ENCODE measurements at places on chromosomes 6 and 20.
A peak's percentile ranks its signal among the peaks of the same experiment; 100 is the strongest.

- DNase-seq, result no peak
Measured at GRCh38 chr20:44739942-44740341, 5.7 kb upstream of the KCNK15 start.

DNA sequence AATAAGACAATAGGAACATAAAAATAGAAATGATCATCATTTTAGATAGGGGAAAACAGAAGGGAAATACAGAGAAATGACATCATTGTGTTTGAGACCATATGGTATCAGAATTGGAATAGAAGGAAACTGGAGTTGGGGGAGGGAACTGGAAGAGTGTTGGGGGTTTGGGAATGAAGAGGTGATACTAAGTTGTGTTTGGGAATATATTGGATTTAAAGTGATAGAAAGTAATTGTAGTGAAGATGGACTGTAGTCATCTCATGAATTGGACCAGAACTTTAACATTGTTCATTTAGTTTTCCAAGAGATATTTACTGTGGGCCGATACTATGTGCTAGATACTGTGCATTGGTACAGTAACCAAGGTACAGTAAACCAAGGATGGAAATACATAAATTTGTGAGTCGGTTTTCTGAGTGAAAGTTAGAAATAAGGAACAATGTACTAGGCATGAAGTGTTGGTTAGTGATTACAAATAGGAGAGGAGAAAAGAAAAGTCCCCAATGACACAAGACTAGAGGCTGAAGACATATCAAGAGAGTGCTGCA lies 32.3 kb downstream of the KCNQ5 start:
- DNase-seq, result no peak

- DNase-seq, result no peak
Measured at GRCh38 chr6:43712579-43712978, 25.0 kb upstream of the MRPS18A start.

- DNase-seq, result no peak
Measured at GRCh38 chr20:51574248-51575033, 31.9 kb upstream of the NFATC2 start.

- no peak for DNase-seq
Measured at GRCh38 chr6:6483733-6484132, 104.8 kb upstream of the LY86 start.

- no peak for DNase-seq
Measured at GRCh38 chr6:9346923-9347322, 911.6 kb upstream of the SLC35B3 start.

DNA sequence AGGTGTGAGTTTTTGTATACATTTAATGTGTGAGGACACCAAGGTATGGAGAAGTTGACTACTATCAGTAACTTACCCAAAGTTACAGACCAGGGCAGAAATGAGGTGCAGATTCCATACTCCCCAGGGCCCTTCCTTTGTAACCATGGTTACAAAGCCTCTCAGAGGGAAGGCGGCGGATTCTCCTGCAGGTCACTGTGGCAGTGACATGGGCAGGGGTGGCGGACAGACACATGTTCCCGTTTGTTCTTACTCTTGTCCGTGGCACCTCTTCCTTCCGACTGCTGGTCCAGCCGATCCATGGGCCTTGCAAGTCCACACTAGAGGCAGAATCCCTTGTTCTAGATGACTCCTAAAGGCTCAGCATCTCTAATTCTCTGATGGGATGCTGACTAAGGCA lies 43.0 kb downstream of the PDYN start:
- DNase-seq, result no peak

GRCh38 chr20:22833851-22834250 lies 201.3 kb upstream of the SSTR4 start:
- DNase-seq, result no peak

DNA sequence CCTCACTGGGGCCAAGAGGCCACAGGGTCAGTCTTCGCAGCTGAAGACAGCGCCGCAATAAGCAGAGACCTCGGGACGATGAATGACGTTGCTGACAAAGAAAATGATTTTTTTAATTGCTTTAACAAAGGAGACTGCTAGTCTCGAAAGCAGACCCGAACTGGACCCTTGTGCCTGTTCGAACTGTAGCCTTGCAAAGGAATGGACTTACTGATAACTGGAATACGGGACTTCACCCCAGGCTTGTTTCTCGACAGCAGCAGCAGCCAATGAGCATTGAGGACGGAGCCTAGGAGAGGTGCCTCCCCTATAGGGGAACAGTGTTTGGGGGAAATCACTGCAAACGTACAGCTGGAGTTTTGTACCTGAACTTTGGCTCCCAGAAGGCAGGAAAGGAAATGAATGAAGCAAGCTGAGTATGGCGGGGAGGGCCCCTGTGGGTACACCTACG lies 1.3 kb upstream of the TAF4 start:
- DNase-seq, result peak; percentile 79

DNA sequence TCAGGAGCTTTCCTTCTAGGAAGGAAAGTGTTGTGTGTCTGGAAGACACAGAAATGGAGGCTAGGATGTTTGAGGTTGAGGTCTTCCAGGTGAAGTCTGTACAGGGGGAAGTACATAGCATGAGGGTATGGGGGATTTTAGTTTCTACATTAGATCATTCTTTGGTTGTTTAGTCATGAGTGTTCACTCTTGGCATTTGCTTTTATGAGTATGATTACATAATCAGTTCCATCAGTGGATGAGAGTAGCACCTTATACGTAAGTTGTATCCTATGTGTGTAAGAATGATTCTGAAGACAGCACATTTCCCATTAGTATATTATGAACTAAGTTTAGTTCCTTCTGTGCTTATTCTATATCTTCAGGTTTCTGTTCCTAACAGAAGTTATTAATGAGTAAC lies 1.9 kb downstream of the CDYL start:
- no peak for DNase-seq

DNA sequence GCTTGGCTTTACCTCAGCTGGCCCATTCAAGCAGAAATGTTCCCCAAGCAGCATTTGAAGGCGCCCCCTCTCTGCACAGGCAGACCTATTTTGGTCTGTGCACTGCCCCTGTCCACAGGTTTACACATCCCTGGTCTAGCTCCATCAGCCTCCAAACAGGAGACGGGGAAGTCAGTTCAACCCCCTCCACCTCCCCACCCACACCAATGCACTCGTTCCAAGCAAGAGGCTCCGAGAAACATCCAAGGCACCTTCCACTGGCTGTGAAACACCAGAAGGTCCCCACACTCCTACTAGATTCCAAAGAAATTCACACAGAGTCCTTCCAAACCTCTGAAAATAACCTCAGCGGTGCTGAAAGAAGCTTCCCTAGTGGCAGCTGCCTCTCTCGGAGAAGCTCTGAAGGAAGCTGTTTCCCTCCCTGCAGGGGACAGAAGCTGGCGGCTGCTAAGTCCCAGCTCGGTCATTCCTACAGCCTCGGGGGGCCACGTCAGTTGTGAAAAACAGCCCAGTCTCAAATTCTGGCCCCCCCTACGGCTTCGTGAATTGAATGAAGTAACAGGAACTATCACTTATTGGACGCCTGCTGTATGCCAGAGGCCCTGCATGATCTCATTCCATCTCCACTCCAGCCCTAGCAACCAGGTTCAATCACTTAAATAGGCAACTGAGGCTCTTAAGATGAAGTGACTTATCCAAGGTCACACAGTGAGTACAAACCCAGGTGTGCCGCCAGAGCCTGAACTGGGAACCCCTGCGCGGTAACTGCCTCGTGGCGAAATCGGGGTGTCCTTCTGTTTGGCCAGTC lies 815 bp downstream of the SPATA2 start:
- peak; percentile 70 for DNase-seq

DNA sequence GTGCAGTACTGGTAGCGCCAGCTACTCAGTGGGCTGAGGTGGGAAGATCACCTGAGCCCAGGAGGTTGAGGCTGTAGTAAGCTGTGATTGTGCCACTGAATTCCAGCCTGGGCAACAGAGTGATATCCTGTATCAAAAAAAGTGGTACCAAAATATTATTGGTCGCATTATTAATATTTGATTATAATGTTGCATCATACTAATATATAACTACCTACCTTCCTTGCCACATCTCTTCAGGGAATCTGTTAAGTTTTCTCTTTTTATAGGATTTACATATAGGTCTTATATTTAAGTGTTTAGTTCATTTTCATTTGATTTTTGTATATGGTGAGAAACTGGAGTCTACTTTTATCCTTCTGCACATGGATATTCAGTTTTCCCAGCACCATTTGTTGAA lies 66.3 kb upstream of the PHACTR3 start:
- DNase-seq, result no peak

GRCh38 chr6:43058531-43058930 lies 703 bp downstream of the MRPL2 start:
- DNase-seq, result peak; percentile 65

Measured in osteoblast (primary cell).